ENCODE measurements at places on chromosomes 5 and 9.

DNA sequence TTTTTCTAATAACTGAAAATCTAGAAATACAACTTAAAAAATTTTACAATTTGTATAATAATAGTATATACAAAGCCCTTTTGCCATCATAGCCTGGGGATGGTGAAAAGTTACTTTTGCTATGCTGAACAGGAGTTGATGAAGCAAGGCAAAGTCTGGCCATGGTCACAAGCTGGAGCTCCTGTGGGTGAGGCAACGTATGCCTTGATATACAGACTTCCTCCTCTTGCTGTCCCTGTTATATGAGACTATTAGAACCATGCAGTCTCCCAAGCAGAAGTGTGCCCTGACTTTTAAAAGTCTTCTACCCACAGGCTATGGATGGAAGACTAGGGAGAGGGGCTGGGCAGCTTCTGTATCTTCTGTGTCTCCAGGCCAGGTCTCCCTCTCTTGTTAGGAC, 15.7 kb downstream of the FAM151B start:
- no peak for DNase-seq

GRCh38 chr5:180467989-180468731, 26.0 kb upstream of the CNOT6 start:
- DNase-seq, result no peak

DNA sequence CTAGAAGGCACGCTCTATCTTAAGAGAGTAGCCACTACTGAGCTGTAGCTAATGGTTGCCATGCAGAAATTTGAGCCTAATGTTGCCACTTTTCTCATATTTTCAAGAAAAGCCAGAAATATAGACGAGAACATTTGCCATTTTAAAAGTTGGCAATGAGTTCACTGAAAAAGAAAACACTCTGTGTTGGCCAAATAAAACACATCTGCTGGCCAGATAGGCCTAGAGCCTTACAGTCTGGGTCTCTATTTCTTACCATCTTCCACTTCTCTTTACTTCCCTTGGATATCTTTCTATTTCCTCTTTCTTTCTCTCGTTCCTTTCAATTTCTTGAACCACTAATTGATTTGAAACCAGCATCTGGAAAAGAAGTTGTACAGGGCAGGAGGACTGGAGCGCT, 36.6 kb upstream of the VCAN start:
- no peak for DNase-seq

DNA sequence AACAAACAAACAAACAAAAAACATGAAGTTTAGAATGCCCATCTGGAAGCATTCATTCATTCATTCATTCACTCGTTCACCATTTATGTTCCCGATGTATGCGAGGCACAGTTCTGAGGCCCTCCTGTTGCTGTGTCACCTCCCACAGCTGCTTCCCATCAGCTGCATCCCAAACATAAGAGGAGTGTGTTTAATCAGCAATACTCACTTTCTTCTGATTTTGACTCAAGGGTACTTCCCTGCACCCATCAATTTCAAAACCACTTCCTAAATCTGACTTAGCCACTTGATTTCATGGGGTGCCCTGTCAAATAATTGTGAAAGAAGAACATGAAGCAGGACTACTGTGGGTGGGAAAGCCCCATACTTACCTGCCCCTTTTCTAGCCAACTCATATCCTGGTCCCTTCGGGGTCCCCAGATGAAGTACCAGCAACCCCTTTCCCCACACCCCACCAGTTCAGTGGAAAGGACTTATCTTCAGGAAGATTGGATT, 128.0 kb upstream of the IL12B start:
- DNase-seq, result peak; percentile 68

Measured in stimulated activated naive B cell treated with anti-CD40 and anti-IgM and Interleukin-4, amounts not matched to agents 10 μg/mL and 1 μg/mL and 100 μg/mL, for 72 hours (primary cell).